ENCODE measurements at places on chromosomes 5 and 9.

DNA sequence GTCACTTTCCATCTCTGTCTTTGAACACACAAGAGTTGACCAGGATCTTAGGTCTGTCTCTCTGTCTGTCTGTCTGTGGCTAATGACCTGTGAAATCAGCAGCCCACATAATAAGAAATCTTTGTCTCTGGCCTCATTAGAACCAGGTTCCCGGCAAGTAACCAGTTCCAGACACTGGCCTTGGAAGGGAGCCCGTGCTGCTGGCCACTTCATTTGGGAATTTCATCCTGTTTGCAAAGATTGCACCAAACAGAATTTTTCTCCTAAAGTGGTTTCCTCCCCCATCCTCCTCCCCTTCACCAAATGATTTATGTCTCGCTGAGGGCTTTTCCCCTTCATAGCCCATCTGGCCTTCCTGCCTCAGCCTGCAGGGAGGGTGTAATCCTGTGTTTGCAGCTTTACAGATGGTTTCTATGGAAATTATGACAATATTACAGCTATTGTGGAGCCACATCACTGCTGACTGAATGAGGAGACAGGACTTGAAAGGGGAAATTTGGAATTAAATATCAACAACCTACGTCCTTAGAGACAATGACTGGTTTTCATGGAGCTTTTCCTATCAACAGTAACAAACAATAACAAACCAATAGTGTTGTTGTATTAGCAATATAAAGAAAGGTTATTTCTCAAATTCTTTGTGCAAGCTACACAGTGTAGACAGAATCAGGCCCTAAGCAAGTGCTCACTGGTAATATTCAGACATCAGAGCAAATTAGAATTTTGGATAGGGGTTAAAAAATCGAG, 25.7 kb downstream of the DPYSL3 start:
- DNase-seq: peak; percentile 67

GRCh38 chr5:179893076-179893957, 14.4 kb downstream of the TBC1D9B start:
- DNase-seq: no peak

GRCh38 chr5:155050384-155051019, 36.9 kb downstream of the KIF4B start:
- DNase-seq: no peak

DNA sequence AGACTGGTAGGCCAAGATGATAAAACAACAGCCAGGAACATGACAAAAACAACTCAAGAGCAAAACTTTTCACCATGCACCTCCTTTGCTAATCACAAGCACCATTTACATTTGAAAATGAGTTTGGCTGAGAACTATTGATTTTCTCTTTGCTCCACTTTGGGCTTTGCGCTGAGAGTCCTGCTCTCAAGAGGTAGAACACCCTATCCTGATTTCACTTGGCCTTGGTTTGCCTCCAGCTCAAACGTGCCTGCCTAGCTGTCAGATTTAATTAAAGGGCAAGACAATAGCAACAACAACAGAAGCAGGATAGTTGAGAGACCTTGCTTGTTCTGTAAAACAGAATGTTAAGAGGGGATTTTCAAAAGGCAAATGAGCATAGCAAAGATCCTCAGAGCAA, 128.2 kb upstream of the ASTN2 start:
- no peak for DNase-seq

GRCh38 chr5:150846654-150847333, 473 bp downstream of the IRGM start:
- peak; percentile 85 for DNase-seq

DNA sequence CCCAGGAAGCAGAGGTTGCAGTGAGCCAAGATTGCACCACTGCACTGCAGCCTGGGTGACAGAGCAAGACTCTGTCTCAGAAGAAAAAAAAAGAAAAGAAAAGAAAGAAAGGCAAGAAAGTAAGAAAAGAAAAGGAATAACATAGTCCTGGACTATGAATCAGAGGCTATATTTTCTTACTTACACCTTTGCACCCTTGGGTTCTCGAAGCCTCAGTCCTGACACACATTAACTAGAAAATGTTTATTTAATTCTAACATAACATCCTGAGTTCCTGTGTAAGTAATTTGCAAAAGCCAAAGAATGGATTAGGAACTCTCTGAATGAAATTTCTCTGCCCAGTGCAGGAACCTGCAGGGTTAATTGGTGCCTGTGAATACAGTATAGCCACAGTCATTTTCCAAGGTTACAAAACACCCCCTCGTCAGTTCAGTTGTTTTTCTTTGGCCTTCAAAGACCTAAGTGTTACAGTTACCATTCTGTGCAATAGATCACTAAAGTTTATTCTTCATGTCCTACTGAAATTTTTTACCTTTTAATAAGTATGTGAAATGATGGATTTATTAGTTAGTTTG, 147.6 kb downstream of the SV2C start:
- no peak for DNase-seq

DNA sequence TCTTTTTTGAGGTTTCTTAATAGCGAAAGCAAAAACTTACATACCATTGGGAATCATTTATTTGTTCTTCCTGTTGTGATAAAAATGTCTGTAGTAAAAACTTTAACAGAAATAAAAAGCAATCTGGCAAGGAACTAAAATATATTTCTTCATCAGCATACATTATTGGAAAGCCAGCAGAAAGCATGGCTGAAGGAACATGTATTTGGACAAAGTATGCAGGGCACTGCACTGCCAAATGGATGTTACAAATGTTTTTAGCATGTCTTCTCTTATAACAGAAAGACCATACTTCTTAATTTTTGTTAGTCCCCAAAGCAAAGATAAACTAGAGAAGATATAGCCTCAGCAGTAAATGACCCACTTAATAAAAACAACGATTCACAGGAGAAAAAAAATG, 80.5 kb downstream of the SMIM15 start:
- DNase-seq: no peak
